ENCODE measurements at places on chromosomes 16 and 17.
A peak's percentile ranks its signal among the peaks of the same experiment; 100 is the strongest.

- DNase-seq, result no peak
Measured at GRCh38 chr16:78259873-78260272, 160.4 kb downstream of the WWOX start.

- no peak for DNase-seq
Measured at GRCh38 chr17:82397449-82398335, 20.5 kb upstream of the HEXD start.

DNA sequence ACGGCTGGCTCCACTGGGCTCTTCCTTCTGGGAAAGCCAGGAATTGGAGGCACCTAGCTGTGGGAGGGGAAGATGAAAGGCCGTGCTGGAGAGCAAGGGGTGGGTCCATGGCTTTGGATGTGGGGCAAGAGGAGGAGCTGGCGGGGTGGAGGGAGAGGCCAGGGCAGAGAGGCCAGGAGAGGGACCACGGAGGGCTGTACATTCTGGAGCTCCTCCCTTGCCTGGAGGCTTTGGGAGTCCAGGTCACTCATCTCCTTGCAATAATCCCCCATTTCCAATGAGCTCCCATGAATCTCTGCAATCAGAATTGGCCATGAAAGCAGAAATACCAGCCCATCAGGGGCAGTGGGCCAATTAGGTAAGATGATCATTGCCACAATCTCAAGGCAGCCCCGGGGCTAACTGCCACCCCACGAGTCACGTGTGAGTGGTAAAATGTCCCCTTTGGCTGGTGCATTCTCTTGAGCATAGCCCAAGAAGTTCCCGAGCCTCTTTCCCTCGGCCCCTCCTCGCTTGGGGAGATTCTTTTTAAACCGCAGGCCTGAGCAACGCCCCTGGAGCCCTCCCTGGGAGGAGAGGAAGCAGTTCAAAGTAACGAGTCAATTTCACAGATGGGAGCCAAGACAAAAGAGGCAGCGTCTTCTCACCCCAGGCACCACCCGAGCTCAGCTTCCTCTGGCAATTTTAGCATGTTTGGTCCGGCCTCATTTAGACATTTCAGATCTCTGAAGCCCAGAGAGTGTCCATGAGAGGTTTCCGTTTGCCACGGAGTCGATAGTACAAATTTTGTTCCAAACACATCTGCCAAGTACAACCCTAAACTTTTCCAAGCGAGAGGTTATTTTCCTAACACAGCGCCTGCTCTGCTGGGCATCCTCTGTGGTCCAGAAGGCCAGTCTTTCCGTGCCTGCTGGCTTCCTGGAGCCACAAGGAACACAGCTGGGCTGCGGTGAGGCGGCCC is 13.4 kb downstream of the RTN4RL1 start:
- DNase-seq, result no peak

DNA sequence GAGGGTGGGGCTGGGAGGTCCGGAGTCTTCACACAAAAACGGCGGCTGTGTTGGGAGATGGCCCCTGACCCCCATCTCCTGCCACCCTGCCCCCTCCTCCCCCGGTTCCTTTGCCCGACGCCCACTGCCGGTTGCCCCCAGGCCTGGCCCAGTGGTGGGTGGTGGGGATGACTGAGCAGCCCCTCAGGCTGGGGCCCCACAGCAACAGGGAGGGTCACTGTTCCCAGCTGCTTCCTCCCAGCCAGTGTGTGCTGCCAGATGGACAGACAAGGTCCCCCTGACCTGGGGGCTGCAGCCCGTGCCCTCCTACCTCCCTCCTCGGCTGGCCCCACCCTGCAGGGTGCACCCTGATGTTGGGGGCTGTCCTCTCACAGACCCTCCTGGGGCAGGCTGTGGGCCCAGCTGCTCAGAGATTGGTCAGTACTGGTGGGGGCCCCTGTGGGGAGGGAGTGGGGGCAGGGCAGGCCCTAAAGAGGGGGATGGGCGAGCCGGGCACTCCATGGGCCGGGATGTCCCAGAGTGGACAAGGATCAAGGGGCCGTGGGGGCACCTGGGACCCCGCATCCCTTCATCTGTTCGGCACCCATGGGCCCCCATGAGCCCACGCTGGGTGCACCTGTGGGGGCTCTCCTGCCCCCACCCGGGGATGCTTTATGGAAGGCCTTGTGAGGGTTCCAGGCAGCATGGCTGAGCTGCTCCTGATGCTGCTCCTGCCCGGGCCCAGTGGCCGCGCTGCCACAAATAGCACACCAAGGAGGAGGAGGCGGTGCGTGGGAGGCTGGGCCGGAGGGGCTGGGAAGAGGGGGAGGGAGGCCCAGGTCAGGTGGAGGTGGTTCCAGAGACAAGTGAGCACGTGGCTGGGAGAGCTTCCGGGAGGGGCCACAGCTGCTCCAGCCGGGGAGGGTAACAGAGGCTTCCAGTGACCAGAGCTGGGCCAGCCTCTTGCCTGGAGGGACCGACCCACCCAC is 5.1 kb downstream of the C1QTNF8 start:
- DNase-seq, result no peak

GRCh38 chr17:75830164-75831031 is 13.8 kb downstream of the UNC13D start:
- DNase-seq, result no peak

DNA sequence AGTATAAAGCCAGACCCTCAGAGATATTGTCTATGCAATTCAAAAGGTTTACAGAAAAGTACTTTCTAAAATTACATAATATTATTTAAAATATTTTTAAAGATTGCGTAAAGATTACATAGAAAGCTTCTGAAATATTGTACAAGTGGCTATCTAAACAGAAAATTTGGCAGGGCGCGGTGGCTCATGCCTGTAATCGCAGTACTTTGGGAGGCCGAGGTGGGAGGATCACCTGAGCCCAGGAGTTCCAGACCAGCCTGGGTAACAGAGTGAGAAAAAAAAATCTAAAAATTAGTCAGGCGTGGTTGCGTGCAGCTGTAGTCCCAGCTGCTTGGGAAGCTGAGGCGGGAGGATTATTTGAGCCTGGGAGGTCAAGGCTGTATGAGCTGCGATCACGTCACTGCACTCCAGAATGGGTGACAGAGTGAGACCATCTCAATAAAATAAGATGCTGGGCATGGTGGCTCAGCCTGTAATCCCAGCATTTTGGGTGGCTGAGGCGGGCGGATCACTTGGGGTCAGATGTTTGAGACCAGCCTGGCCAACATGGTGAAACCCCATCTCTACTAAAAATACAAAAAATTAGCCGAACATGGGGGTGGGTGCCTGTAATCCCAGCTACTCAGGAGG is 18.1 kb downstream of the UBN1 start:
- no peak for DNase-seq

GRCh38 chr16:22763437-22764080 is 50.4 kb upstream of the HS3ST2 start:
- DNase-seq, result no peak

- DNase-seq, result no peak
Measured at GRCh38 chr17:67585077-67585602, 132.6 kb upstream of the NOL11 start.

- DNase-seq, result no peak
Measured at GRCh38 chr17:80348551-80349150, 66.3 kb upstream of the ENDOV start.

DNA sequence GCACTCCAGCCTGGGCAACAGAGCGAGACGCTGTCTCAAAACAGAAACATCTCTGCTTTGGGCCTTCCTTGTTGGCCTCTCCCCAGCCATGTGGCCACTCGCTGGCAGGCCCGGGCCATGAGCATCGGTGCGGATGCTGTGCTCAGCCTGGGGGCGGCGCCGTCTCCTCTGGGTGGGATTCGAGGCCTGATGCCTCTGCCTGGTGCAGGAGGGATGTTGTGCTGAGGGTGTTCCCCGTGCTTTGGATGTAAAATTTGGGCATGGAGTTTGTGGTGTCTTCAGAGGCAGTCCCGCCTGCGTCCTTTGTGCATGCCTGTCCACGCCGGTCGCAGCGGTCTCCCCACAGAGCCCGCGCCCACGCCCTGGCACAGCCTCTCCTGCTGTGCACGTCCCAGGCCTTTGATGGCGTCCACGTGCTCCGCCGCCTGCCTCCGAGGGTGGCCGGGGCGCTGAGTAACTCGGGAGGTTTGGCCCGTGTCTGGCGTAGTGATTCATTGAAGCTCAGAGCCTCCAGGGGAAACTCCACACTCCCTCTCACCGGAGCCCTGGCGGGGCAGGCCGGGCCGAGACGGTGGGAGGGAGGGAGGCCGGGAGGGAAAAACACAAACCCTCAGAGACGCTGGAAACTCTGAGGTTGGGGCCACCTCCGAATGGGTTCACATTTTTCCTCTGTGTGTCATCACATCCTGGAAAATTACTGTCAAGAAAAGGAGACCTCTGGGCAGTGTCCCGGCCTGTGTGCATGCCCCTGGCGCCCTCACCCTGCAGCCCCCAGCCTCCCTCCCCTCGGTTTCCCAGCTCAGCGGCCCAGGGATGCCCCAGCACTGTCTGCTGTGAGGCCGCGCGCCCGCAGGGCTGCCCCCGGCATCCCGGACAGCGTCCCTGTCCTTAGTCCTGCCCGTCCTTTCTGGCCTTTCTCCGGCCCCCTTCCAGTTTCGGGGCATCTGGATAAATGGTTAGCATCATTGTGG is 19.0 kb downstream of the CENPX start:
- peak; percentile 33 for DNase-seq

- no peak for DNase-seq
Measured at GRCh38 chr17:73909186-73909585, 264.9 kb upstream of the SDK2 start.
